ENCODE measurements at places on chromosomes 6 and 20.

GRCh38 chr6:63403725-63404124 lies 83.9 kb upstream of the LGSN start:
- no peak for DNase-seq

DNA sequence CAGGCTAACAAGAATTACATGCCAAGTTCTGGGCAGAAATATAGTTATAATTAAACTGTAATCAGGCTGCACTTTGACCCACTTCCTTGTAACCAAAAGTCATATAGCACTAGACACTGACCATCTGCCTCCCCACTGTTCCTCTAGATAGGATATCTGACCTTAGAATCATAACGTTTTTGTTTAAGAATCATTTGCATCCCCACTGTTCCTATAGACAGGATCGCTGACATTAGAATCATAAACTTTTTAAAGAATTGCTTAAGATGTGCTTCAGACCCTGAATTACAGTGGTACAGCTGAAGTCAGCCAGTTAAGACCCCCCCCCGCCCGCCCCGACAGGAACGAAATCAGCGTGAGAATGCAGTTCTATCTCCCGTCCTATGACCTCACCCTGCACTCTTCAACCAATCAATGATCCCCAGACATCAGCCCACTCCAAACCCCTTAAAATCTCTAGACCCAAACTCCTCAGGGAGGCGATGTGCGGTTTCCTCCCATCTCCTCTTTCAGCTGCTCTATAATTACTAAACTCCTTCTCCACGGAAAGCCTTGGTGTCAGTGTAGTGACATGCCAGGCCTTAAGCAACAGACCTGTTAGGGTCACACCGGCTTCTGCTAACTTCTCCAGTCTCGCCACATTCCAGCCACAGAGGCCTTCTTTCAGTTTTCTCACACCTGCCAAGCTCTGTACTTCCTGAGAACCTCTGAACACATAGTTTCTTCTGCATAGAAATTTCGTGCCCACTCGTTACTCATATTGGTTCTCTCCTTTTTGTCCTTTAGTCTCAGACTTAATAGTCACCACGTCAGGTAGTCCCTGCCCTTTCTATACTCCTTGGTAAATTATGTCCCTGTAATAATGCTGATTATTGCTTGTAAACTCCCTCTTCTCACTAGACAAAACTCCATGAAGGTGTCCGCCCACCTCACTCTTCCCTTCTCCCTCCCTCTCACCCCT lies 93.5 kb downstream of the DTNBP1 start:
- DNase-seq = no peak

- DNase-seq = no peak
Observed at GRCh38 chr6:144908004-144908403, 622.9 kb downstream of the UTRN start.

DNA sequence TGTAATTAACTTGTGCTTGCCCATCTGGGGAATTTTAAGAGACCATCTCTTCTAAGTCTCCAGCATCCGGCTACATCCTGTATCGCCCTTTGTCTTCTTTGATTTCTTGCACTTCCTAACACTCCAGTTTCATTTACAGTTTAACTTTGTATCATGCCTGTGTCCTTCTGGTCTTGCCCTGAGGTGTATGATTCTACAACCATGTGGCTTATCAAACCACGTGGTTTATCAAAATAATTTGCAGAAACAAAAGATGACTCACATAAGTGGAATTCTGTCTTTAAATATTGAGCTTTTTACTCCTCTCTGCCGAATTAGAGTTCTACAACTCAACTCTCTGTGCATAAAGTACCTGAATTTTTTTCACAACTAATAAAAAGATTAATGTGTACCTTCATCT lies 580.7 kb downstream of the KIF16B start:
- no peak for DNase-seq

- DNase-seq = no peak
Observed at GRCh38 chr6:106790935-106791334, 161.6 kb downstream of the QRSL1 start.

All from T-helper 9 cell (primary cell).